Fibroblast of villous mesenchyme (primary cell): ENCODE measurements at places on chromosomes 7 and 10. TPM values are rescaled to one million over a fixed set of nuclear protein-coding genes. Genes with fewer than 3 reads are reported as not detected.

Gene CCDC146
- total RNA-seq: 1.3 and 1.7 TPM in 2 replicates

Gene PPP1R3C
- total RNA-seq: 57.0 and 109 TPM in 2 replicates

Gene DNAH11
- total RNA-seq: under 0.01 TPM in 2 replicates

Gene NPSR1
- total RNA-seq: not detected in 2 replicates

Gene PPP1R17
- total RNA-seq: not detected in 2 replicates

Gene ERVW-1
- total RNA-seq: not detected in 2 replicates

Gene PNLIPRP3
- not detected in 2 replicates for total RNA-seq

Gene FRA10AC1
- total RNA-seq: 6.0 and 11.3 TPM in 2 replicates

Gene TBC1D12
- total RNA-seq: 13.2 and 15.1 TPM in 2 replicates
